ENCODE measurements at places on chromosomes 4 and X.

DNA sequence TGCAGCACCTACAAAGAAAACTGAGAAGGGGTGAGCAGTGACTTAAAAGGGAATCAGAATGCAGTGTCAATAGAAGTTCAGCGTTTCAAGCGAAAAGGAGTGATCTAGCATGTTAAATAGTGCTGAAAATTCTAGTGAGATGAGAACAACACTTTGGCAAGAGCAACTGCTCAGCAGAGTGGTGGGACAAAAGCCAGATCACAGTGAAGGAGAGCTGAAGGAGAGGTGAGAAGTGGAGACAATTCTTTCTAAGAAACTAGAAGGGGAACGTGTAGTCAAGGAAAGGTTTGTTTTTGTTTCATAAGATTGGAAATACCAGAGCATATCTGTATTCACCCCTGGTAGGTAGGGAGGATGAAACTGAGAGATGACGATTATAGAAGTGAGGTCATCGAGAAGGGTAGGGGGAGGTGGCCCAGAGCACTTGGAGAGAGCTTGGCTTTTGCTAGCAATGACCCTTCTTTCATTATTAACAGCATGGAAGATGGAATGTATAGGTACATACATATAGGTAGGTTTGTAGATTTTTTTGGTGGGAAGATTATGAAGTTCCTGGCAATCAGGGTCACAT, 33.7 kb downstream of the SRPX2 start:
- no peak for DNase-seq

- no peak for DNase-seq
Measured at GRCh38 chrX:6465756-6466155, 69.2 kb downstream of the VCX3A start.

- no peak for DNase-seq
Measured at GRCh38 chr4:104501290-104501689, 6.6 kb upstream of the CXXC4 start.

- no peak for DNase-seq
Measured at GRCh38 chr4:103011378-103012025, 8.0 kb downstream of the SLC9B1 start.

DNA sequence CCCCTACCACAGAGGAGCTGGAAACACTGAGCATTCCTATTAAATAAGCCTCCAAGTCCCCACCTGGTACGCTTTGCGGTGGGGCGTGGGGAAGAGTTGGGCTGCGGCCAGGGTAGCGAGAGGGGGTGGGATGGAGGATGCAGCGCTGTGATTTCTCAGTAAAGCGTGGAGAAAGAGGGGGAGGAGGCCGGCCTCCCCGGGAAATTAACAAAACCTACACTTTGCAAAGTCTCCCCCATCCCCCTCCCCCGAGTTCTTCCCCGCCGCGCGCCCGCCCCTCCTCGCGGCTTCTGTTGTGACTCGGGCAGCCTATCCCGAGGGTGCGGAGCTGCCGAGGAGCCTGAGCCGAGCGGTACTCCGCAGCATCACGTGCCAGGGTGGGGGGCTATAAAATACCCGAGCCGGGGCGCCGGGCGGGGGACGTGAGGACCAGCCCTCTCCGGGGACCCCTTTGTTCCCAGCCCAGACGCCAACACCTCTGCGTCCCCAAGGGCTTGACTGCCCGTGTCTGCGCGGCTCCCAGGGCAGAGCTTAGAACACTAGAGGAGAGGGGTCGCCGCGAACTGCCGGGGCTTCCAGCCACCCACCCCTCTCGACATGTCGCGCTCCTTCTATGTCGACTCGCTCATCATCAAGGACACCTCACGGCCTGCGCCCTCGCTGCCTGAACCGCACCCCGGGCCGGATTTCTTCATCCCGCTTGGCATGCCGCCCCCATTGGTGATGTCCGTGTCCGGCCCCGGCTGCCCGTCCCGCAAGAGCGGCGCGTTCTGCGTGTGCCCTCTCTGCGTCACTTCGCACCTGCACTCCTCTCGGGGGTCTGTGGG, at the start of gene GSX2:
Gene GSX2 (plus strand): TSS at position 416 of the 827 bp plus-strand sequence. CDS start 182 bp downstream, at position 598.
- peak; percentile 80 for DNase-seq

DNA sequence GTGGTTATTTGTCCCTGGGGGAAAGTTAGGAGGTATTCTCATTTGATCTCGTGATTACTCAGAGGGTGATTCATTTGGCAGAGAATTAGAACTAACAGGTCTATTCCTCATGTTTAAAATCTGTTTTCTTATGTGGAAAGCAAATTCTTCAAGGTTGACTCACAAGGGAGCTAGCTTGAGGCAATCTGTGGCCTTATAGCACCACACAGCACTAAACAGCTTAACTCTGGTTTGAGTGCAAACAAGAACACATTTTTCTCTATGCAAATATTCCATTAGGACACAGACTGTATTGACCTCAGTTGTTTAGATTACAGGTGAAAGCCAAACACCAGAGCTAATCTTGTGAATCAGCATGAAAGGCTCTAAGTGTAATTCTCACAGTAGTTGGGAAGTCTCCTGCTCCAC, 694.4 kb upstream of the POU3F4 start:
- DNase-seq = no peak

DNA sequence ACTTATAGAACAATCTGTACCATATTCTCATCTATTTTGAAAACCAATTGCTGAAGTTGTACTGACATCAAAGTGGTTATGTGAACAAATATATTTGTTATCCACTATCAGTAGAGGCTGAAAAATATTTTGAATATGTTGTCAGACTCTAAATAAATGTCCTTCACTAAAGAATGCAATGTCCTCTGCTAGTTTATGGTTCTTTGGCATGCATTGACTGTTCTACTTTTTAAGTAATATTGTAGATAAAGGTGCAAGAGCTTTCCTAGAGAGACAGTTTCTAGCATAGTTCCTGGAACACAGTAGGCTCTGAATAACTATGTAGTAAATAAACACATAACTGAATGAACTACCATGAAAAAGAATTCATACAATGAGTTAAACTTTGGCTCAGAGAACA, 18.2 kb upstream of the COX7B2 start:
- no peak for DNase-seq

DNA sequence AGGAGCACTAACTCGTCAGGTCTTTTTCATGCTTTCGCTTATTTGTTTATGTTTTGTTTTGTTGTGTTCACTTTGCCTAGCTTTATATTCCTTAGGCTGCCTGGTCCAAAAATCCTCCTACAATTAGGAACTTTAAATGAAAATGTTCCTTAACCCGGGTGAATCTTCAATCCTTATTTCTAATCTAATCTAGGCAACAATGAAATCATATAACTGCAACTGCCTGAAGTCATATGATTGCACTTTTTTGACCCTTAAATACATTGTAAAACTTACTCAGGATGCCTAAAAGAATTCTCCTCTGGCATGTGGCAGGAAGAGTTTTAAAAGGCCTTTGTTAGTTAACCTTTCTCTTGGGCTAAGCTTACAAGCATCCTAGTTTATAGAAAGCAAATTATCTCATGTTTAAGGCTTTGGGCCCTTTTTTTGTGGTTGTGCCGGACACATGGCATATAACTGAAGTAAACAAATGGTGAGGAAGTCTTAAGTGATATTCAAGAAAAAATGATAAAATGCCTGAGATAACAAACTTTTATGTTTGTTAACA, 279.4 kb downstream of the FAT4 start:
- DNase-seq = no peak

DNA sequence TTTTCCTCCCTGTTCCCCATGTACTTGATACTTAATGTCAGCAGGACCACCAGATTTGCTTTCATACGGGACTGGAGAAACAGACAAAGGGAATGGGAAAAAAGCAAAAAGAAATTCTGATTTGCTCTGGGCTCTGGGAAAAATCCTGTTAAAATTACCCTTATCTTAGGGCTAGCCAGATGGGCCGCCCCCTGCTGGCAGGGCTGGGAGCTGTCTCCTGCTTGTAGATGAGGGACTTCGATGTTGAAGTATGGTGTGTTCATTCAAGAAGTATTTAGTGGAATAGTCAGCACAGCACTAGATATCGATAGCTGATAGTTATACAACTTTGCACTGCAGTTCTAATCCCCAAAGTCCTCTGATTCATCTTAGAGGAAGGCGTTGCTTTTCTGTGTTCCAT, 45.8 kb downstream of the BCORL1 start:
- no peak for DNase-seq

GRCh38 chr4:173057901-173058300, 110.7 kb upstream of the GALNT7 start:
- no peak for DNase-seq

GRCh38 chr4:110310795-110311194, 112.4 kb upstream of the ELOVL6 start:
- DNase-seq = no peak

- DNase-seq = no peak
Measured at GRCh38 chr4:11470438-11471045, 41.8 kb upstream of the HS3ST1 start.

DNA sequence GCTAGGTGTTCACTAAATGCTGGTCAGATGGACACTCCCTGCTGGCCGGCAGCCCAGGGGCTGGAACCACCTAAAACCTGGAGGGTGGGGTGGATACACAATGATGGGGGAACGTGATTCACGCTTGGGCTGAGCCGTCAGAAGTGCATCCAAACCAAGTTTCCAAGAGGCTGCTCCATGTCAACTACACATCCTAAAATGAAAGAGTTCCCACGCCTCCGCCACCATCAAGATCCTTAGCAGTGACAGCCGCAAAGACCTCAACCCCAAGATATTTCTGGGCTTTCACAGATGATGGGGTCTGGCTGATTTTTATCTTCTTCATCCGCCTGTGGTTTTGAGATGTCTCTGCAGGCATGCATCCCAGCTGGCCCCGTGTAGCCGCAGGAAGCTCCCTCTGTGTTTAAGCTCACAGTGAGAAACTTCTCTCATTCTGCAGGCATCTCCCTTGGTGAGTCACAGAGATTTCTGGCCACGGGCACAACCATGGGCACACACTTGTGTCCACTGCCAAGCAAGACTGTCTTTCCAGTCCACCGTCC, 84.4 kb downstream of the HTRA3 start:
- no peak for DNase-seq

DNA sequence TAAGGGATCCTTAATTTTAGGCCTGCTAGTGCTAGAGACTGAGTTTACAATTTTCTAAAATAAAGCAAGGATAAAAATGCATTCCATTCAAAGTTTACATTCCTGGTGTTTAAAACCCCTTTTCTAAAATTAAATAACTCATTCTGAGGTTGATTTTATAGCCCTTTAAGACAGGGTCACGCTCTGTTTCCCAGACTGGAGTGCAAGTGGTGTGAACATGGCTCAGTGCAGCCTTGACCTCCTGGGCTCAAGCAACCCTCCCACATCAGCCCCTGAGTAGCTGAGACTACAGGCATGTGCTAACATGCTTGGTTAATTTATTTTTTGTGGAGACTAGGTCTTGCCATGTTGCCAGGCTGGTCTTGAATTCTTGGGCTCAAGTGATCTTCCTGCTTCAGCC, 6.8 kb upstream of the CDKL2 start:
- DNase-seq = no peak

DNA sequence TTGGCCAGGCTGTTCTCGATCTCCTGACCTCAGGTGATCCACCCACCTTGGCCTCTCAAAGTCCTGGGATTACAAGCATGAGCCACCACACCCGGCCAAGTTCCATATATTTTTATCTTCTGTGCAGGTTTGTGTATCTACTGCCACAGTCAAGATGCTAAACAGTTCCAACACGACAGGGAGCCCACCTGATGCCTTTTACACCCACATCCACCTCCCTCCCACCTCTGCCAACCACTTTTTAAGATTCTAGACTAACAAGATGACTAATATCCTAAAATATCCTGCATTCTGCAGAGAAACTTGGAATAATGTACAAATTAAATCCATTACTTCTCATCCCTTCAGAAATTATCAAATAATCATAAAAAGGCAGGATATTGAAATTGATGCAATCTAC, 19.3 kb upstream of the RPL34 start:
- DNase-seq = no peak

DNA sequence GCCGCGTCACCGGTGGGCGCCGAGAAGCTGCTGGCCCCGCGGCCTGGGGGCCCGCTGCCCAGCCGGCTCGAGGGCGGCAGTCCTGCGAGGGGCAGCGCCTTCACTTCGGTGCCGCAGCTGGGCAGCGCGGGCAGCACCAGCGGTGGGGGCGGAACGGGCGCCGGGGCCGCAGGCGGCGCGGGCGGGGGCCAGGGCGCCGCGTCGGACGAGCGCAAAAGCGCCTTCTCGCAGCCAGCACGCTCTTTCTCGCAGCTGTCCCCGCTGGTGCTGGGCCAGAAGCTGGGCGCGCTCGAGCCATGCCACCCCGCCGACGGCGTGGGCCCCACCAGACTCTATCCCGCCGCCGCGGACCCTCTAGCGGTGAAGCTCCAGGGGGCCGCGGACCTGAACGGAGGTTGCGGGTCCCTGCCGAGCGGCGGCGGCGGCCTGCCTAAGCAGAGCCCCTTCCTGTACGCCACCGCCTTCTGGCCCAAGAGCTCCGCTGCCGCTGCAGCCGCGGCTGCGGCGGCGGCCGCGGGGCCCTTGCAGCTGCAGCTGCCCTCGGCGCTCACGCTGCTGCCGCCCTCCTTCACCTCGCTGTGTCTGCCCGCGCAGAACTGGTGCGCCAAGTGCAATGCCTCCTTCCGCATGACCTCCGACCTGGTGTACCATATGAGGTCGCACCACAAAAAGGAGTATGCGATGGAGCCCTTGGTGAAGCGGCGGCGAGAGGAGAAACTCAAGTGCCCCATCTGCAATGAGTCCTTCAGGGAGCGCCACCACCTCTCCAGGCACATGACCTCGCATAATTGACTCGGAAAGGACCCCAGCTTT, 5.6 kb downstream of the PRDM8 start:
- no peak for DNase-seq

- DNase-seq = no peak
Measured at GRCh38 chr4:83248486-83248885, 36.1 kb downstream of the COQ2 start.

GRCh38 chrX:11768039-11768438, 10.0 kb downstream of the MSL3 start:
- DNase-seq = no peak

DNA sequence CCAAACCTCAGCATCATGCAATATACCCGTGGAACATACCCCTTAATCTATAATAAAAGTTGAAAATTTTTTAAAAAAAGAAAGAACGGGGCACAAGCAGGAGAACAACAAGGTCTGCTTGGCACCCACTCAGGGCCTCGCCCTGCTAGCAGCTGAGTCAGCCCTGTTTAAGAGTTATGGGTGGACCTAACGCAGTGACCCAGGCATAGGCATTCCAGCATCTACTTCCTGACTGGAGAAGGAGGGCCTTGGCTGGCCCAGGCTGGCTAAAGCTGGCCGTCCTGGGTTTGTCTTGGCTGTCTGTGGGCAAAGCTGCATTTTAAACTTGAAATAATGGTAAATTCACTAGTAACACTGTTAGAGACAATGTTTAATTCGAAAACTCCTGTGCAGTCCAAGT, 236.7 kb upstream of the PGRMC2 start:
- no peak for DNase-seq

DNA sequence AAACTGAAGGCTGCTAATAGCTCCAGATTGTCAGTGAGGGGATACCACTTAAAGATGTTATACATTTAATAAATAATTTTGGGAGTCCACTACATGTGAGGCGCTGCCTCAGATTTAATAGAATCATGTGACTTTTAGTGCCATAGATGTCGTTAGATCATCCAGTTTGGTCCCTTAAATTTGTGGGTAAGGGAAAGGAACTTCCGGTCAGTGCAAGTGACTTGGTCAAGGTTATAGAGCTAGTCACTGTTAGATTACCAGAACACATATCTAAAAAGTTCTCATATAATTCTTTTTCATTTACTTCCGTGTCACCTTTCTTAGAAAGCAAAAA, 529 bp upstream of the UBA6 start:
- no peak for DNase-seq
